ENCODE measurements at places on chromosomes 5 and 9. TPM values are rescaled to one million over a fixed set of nuclear protein-coding genes. Genes with fewer than 3 reads are reported as not detected.

ARID3C gene
- total RNA-seq: not detected

PCDHGB6 gene
- total RNA-seq: 1.4 TPM

PITX1 gene
- 0.14 TPM for total RNA-seq

RNF180 gene
- 4.5 TPM for total RNA-seq

HCN1 gene
- not detected for total RNA-seq

SLC6A7 gene
- total RNA-seq: not detected

SPATA31A3 gene
- not detected for total RNA-seq

ADAMTS12 gene
- 3.3 TPM for total RNA-seq

ARSK gene
- 8.7 TPM for total RNA-seq

FAM169A gene
- 11.1 TPM for total RNA-seq

HRCT1 gene
- total RNA-seq: not detected

BHMT gene
- 1.2 TPM for total RNA-seq

NEK6 gene
- 38.0 TPM for total RNA-seq

TBCA gene
- total RNA-seq: 259 TPM
